ENCODE measurements at places on chromosomes 6 and 20. TPM values are rescaled to one million over a fixed set of nuclear protein-coding genes. Genes with fewer than 3 reads are reported as not detected.

DNA sequence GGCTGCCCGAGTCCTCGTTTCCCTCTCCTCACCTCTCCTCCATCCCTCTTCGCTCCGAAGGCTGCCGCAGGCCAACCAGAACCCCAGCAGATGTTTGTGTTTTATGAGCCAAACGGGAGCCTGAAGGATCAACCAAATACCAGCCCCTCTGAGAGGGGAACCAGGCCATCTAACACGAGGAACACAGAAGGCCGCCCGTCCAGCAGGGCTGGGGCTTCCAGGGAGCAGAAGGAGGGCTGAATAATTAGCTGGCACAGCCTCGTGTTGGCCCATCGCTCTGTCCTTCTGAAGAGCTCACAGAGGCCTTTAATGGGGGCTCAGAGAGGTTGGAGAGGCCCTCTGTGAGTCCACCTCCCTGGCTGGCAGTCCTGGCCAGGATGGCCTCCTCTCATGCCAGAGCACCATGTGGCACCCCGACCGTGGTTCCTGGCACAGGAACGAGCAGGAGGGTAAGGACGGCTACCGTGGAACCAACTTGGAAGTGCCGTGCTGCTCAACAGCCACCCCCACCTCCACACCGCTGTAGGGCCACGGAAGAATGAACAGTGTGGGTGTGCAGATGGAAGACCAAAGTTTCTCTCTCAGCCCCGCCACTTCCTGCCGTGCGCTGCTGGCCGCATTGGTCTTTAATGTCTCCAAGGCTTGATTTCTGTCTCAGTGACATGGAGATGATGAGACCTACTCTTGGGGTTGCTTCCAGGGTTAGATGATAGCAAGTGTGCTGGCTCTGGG, 155.2 kb downstream of the SCML4 start:
- no peak for DNase-seq

DNA sequence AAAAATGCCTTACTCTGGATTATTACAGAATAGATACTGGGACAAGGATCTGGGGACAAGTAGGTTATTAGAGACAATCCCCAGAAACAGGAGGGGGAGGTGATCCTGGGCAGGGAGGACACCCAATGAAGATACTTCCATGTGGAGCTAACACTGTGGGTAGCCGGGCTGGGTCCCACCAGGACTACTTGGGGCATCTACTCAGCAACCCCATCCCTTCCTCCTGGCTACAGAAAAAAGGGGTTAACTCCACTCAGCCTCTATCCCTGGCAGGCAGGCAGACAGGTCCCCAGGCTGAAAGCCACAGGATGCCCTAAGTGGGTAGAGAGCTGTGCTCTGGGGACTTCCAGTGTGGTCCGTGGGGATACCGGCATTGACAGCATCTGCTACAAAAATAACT, 68.0 kb upstream of the NXT1 start:
- DNase-seq: no peak

DNA sequence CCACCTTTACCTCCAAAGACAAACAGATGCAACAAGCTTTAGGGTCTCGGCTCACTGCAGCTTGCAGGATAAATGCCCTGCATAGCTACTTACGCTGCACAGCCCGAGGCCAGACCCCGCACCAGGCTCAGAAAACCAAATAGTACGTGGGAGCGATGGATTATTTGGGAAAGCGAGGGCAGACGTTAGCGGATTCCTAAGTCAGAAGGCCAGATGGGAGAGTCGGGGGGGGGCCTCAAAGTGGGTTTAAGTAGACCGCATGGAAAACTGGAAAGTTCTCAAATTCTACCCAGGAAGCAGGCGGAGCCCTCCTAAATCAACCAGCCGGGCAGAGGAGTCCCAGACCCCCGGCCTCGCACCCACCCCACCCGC, 382 bp downstream of the SFT2D1 start:
- DNase-seq: no peak

CLPSL1 gene
- 83.2 TPM for polyA plus RNA-seq

TP53TG5 gene
- polyA plus RNA-seq: not detected

GRCh38 chr20:4613718-4614620, 107.7 kb upstream of the PRND start:
- peak; percentile 35 for DNase-seq
